ENCODE measurements at places on chromosomes 5 and 9.

GRCh38 chr5:168707716-168708695 lies 128.8 kb upstream of the PANK3 start:
- DNase-seq: no peak

GRCh38 chr5:142314109-142314508 lies 10.7 kb downstream of the SPRY4 start:
- no peak for DNase-seq

DNA sequence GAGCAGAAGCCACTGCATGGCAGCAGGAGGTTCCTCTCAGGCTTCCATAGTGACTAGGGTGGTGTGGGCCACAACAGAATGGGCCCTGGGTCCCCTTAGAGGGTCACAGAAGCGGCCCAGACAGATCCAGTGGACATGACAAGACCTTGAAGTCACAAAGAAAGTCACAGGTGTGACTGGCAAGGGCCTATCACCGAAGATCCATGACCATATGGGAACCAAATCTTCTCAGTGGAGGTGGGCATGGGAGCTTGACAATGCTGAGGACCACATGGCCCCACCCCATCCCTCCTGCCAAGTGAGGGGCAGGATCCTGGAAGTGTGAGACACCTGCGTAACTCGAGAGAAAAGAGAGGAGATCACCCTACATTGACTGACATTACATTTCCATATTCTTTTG lies 332.4 kb downstream of the MSX2 start:
- DNase-seq: no peak

DNA sequence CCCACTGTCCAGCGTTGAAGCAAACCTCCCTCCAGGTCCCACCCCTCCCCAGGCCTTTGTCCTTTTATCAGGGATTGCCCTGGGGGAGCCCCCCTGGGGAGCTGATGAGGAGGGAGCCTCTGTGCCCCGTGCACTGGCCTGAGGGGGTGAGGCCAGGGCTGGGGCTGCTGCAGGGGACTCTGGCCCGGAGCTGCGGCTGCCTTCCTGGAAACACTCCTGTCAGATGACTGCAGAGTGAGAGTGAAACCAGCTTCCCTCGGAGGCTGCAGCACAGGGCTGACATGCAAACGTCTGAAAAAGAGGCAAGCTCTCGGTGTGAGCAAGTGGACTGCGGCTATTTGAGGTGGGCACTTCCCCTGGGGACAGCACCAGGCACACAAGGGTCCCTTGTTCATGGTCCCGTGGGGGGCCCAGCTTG lies 4.6 kb upstream of the TRAF2 start:
- DNase-seq: no peak

DNA sequence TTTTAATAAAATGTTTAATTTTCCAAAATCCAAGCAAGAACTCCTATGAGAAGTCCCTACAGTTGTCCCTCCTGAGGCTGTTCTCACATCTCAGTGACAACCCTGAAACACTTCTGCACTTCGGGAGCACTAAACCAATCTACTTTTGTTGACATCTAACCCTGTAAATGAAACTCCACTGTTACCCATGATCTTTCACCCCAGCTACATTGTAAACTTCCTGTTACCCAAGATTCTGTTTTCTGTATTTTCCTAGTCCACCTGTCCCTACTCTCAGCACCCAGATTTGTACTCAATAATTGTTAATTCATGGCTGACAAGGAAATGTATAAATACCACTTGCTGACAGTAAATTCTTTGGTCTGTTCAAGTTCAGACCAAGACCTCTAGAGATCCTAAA lies 153.7 kb downstream of the NR2F1-AS1 start:
- no peak for DNase-seq

GRCh38 chr5:139898981-139899380 lies 103.4 kb downstream of the PSD2 start:
- no peak for DNase-seq

All from stimulated activated CD8-positive, alpha-beta memory T cell treated with anti-CD3 and anti-CD28 coated beads, Interleukin-4, amount 100 ng/mL, for 1 hour (primary cell).